ENCODE measurements at places on chromosomes 7 and 10.

DNA sequence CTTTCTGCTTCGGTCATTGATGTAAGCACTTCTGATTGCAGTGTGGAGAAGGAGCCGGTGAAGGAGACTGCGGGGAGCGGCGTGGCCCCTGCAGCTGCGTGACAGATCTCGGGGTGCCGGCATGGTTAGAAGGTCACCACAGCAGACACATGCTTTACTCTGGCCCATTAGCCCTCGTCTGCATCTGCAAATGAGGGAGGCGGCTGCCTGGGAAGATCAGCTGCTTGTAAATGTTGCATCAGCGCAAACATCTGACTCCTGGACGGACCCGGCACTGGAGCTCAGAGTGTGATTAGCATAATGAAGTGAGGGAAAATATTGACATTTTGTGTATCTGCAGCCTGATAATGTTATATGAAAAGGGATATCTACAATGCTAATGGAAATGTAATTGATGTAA, 30.5 kb upstream of the MNX1 start:
- DNase-seq = no peak

DNA sequence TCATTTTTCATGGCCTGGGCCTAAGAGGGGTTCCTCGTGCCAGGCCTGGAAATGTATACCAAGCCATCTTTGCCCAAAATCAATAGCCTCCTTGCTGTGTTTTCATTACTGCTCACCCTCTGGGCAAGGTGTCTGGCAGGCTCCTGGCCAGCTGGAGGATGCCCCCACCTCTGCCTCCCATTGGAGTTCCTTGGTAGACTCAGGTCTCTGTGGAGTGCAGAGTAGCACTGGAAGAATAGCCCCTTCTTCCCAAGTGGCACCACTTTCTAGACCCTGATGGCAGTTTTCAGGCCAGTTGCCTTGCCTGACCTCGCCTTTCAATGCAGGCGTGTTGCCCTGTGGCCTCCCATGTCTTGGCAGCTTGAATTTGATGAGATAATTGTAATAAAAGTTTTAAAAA, 55.7 kb upstream of the AQP1 start:
- DNase-seq = no peak

GRCh38 chr10:102300278-102300843, 55.0 kb downstream of the GBF1 start:
- no peak for DNase-seq

- no peak for DNase-seq
Observed at GRCh38 chr10:121457729-121458128, 140.5 kb downstream of the FGFR2 start.

Data from stimulated activated CD4-positive, alpha-beta T cell treated with anti-CD3 and anti-CD28 coated beads, Interleukin-1b, Interleukin-23, amount 100 ng/mL, for 48 hours (primary cell).